HFF-Myc (cell line): ENCODE measurements at places on chromosomes 6 and 20.

GRCh38 chr20:3472105-3472504, 1.3 kb downstream of the ATRN start:
- no peak for DNase-seq

GRCh38 chr20:49885558-49886332, 29.6 kb downstream of the SPATA2 start:
- DNase-seq: no peak

- DNase-seq: no peak
Measured at GRCh38 chr6:7900621-7901020, 10.0 kb downstream of the TXNDC5 start.

GRCh38 chr6:134721060-134721405, 228.9 kb downstream of the ALDH8A1 start:
- peak; percentile 44 for DNase-seq

DNA sequence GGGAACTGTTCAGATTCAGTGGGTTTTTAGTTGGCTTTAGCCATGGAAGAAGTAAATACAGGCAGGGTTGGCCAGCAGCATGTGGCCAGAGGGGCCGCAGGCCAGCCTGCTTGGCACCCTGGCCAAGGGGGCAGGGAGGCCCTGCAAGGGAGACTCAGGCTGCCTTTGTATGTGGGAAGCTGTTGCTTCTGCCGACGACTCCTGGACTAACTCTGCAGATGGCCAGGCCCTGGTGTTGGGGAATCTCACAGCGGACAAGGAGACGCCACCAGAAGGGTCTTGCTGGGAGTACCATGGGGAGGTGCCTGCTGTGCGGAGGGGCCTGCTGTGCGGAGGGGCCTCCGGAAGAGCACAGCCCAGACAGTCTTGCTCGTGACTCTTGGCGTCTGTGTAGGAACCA, 25.2 kb downstream of the PYGB start:
- DNase-seq: no peak

- DNase-seq: no peak
Measured at GRCh38 chr6:27422651-27423332, 34.2 kb downstream of the ZNF391 start.

- no peak for DNase-seq
Measured at GRCh38 chr6:157967020-157967419, 14.6 kb upstream of the SYNJ2 start.
